ENCODE measurements at places on chromosomes 12 and 14. TPM values are rescaled to one million over a fixed set of nuclear protein-coding genes. Genes with fewer than 3 reads are reported as not detected.

- DNase-seq = peak; percentile 77
- H3K36me3 ChIP-seq = no peaks in the 10 kb centered on the region
- H3K4me3 ChIP-seq = no peak overlapping the region
- H3K27me3 ChIP-seq = no peaks in the 10 kb centered on the region
Observed at GRCh38 chr14:59427653-59428580, 37.3 kb downstream of the GPR135 start.

DNA sequence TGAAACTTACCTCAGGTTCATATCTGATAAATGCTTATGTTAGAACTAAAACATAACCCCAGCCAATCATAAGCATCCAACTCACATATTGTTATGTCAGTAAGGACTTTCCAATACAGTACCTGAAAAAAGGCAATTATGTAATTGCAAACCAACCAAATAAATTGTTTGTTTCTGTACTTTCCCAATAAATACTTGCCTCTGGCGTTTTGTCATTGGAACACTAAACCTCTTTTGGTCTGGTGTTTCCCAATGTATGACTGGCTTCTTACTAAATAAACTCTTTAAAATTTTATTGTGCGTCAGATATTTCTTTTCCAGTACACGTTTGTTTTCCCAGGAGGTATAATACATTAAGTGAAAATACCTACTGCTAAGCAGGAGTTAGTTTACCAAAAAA, 6.7 kb upstream of the PTPRB start:
- H3K27me3 ChIP-seq = no peaks in the 10 kb centered on the region
- H3K4me3 ChIP-seq = no peak overlapping the region
- peaks cover 25% of the 10 kb centered on the region for H3K4me1 ChIP-seq
- H3K27ac ChIP-seq = no peak overlapping the region
- no peak for DNase-seq
- no peaks in the 10 kb centered on the region for H3K36me3 ChIP-seq

DNA sequence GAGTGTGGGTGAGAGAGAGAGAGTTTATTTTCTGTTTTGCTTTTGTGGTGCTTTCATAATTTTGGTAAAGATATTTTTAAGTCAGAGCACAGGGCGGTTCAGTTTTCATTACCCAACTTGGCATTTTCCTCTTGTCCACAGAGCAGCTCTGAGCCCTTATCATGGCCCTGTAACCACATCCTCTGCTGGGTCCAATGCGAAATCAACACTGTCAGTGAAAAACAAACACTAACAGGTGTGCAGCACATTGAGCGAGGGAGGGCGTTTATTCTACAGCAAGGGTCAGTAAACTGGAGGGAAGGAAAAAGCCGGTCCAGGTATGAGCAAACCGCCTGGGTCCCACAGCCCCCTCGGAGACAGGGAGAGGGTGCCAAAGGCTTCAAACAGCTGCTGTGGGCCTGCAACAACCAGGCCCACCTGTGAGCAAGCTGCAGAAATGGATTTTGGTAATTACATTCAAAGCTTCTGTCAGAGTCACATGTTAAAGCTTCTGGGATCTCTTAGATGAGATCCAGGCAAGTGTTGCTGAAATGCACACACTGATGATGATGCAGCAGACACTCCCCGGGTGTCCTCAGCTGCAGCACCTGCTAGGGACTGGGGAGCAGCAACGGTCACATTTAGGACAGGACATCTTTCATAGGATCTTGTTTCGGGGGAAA, 132.7 kb upstream of the DYRK2 start:
- no peak overlapping the region for H3K27ac ChIP-seq
- H3K27me3 ChIP-seq = no peaks in the 10 kb centered on the region
- H3K36me3 ChIP-seq = no peaks in the 10 kb centered on the region
- no peak overlapping the region for H3K4me3 ChIP-seq

SPX gene
- 10.1 TPM for total RNA-seq

GRCh38 chr14:77181603-77182437, at the start of gene TMEM63C:
Gene TMEM63C, plus strand, starts transcription at chr14:77181798. Its CDS starts 37,016 bp downstream, at chr14:77218814.
- no peak for DNase-seq
- H3K4me1 ChIP-seq = peaks cover 7% of the 10 kb centered on the region
- peak within 1 kb of the TSS; percentile 43 for H3K4me3 ChIP-seq
- no peaks in the 10 kb centered on the region for H3K36me3 ChIP-seq

DNA sequence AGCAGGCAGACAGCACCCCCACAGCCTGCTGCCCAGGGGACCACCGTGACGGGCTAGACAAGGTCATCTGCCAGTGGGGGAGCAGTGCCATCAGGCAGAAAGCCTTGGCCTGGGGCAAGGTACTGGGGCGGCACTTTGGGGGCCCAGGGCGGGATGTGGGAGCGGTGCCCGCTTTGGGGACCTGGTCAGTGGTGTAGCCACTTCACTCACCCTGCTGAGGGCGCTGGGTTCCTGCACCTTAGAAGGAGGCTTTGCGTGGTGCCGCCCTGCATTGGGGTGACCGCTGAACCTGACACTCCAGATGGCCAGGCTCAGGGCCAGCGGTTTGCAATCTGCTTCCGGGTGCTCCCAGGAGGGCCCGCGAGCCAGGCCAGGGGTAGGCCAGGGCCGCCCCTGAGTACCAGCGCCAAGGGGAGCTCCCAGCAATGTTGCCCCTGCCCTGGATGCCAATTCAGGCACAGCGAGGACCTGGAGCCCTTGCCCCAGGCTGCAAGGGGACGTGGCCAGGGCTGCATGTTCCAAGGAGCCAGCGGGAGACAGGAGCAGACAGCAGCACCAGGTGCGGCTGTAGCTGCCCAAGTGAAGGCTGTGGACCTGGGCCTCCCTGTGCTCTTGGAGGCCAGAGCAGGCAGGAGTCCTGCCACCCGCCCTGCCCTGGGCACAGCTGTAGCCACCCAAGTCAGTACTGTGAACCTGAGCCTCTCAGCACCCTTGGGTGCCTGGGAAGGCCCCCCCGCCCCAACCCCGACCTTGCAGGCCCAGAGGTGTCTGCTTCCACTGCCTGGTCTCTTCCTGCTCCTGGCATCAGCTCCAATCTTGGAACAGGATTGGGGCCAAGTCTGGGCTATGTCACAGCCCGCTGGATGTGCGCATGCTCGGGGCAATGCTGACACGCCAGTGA, 550.7 kb downstream of the SLC6A15 start:
- H3K27me3 ChIP-seq = no peaks in the 10 kb centered on the region
- H3K4me3 ChIP-seq = no peak overlapping the region
- no peak overlapping the region for H3K27ac ChIP-seq
- H3K4me1 ChIP-seq = no peaks in the 10 kb centered on the region

GRCh38 chr14:90811641-90812040, 4.6 kb downstream of the TTC7B start:
- H3K27ac ChIP-seq = no peak overlapping the region
- H3K4me1 ChIP-seq = peaks cover 35% of the 10 kb centered on the region
- no peak for DNase-seq

LPAR5 gene
- 2.9 TPM for total RNA-seq

GRCh38 chr12:95440401-95440800, 33.6 kb upstream of the METAP2 start:
- peaks cover under 1% of the 10 kb centered on the region for H3K27me3 ChIP-seq
- no peaks in the 10 kb centered on the region for H3K36me3 ChIP-seq
- no peak overlapping the region for H3K27ac ChIP-seq
- no peak overlapping the region for H3K4me3 ChIP-seq

DNA sequence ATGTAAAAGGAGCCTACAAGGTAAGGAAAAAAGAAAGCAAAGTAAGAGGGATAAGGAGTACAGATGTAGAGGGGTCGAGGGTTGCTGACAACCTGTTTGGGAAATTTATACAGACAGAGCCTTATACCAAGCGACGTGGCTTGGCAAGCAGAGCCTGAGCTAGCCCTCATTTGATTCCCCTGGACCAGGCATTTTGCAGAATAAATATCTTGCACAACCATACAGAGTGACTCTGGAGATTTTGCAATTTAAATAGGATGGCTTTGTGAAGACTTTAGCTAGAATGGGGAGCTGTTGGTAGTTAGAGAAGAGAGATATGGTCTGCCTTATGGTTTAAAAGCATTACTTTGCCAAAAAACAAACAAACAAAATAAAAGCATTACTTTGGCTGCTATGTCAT, 11.1 kb upstream of the ANO6 start:
- no peak overlapping the region for H3K27ac ChIP-seq
- no peak overlapping the region for H3K4me3 ChIP-seq
- H3K36me3 ChIP-seq = no peaks in the 10 kb centered on the region
- H3K4me1 ChIP-seq = no peaks in the 10 kb centered on the region
- DNase-seq = no peak

GRCh38 chr12:109982210-109982609, 14.0 kb downstream of the GIT2 start:
- no peak for DNase-seq
- peak overlapping the region; percentile 72 for H3K27ac ChIP-seq
- no peak overlapping the region for H3K4me3 ChIP-seq
- peaks cover 100% of the 10 kb centered on the region for H3K36me3 ChIP-seq
- H3K4me1 ChIP-seq = no peaks in the 10 kb centered on the region
- no peaks in the 10 kb centered on the region for H3K27me3 ChIP-seq

GRCh38 chr14:37816135-37816534, 220.7 kb downstream of the TTC6 start:
- no peaks in the 10 kb centered on the region for H3K36me3 ChIP-seq
- DNase-seq = no peak
- no peak overlapping the region for H3K27ac ChIP-seq
- H3K4me3 ChIP-seq = no peak overlapping the region
- no peaks in the 10 kb centered on the region for H3K27me3 ChIP-seq

DNA sequence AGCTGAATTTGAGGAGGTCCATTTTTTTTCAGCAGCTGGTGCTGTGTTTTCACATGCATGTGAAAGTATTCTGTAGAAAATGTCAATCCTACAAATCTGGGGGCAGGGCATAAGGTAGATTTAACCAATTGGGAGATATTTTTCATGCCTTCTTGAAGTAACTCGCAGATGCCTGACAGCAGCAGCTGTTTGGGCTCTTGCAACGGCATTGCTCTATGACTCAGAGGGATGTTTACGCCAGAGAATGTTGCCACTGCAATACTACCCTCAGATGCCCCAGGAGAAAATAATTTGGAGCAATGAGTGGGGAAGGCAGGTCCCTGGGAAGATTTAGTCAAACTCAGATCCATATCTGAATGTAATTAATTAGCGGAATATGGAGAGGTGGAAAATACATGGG, 42.5 kb upstream of the MYBPC1 start:
- no peaks in the 10 kb centered on the region for H3K4me1 ChIP-seq
- no peaks in the 10 kb centered on the region for H3K27me3 ChIP-seq
- no peak overlapping the region for H3K4me3 ChIP-seq
- H3K27ac ChIP-seq = no peak overlapping the region
- DNase-seq = peak; percentile 16

DNA sequence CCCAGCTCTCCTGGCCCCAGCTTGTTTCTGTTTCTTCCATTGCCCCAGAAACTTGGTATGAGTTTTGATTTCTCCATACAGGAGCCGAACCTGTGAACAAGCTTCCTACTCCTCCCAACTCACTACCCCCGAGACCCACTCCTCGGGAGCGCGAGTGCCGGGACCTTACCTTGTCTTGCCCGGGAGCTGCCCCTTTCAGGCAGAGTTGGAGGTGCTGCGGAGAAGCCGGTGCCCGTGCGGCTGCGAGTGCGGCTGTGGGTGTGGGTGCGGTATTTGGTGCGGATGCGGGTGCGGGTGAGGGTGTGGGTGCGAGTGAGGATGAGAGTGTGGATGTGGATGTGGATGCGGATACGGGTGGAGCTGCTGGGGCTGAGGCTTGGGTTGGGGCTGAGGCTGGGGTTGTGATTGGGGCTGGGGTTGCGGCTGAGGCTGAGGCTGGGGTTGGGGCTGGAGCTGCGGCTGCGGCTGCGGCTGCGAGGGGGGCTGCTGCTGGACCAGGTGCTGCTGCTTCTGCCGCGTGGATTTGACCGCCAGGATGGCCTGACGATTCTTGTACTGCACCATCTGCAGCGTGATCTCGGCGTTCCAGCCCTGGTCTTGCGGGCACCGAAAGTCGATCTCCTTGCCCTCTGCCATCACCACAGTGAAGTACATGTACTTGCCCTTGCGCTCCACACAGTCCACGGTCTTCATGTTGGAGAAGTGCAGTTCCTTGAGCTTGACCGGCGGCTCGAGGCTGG, 1.1 kb downstream of the PHLDA1 start:
- H3K4me3 ChIP-seq = peak overlapping the region; percentile 71
- peak overlapping the region; percentile 93 for H3K27ac ChIP-seq
- H3K36me3 ChIP-seq = peaks cover 19% of the 10 kb centered on the region
- H3K4me1 ChIP-seq = peaks cover 9% of the 10 kb centered on the region

GPR132 gene
- total RNA-seq = 0.80 TPM

- no peak overlapping the region for H3K27ac ChIP-seq
- no peak overlapping the region for H3K4me3 ChIP-seq
Observed at GRCh38 chr14:33019346-33019745, 80.7 kb downstream of the NPAS3 start.

DNA sequence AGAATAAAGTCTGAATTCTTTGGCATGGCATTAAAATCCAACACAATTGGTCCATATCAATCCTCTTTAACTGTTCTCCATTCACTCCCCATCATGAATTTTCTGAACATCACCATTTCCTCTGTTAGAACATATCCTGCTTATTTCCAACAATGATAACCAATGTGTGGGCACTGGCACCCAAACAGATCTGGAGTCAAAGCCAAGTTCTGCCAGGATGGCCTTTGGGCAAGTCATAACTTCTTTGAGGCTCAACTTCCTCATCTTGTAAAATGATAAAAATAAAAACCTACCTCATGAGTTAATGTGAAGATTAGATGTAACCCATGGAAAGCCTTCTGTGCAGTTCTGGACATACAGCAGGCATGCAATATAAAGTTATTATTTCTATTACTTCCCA, 12.5 kb downstream of the PAWR start:
- no peak overlapping the region for H3K4me3 ChIP-seq
- no peaks in the 10 kb centered on the region for H3K36me3 ChIP-seq
- no peaks in the 10 kb centered on the region for H3K27me3 ChIP-seq
- DNase-seq = no peak
- no peaks in the 10 kb centered on the region for H3K4me1 ChIP-seq

SERPINA10 gene
- not detected for total RNA-seq

DNA sequence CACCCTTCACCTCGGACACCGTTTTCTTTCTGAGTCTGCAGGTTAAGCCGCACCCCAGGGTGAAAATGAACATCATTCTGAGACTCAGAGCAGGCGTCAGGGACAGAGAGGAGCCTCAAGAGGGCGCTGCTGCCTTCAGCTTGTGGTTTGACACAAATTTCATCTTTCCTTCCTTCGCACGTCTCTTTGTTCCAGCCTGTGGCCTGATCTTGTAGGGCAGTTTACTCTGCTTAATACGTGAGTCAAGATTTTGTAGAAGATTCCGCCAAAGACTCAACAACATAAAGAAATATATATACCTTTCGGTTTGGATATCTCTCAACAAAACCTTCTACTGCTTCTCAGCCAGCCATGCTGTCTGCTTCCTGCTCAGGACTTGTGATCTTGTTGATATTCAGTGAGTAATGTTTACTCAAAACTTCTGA, 329.3 kb upstream of the OR4E1 start:
- H3K4me1 ChIP-seq = no peaks in the 10 kb centered on the region
- H3K27ac ChIP-seq = no peak overlapping the region
- no peaks in the 10 kb centered on the region for H3K36me3 ChIP-seq
- no peak for DNase-seq
- H3K4me3 ChIP-seq = no peak overlapping the region

WSCD2 gene
- 2.7 TPM for total RNA-seq

GRCh38 chr12:24047326-24047725, 97.9 kb upstream of the SOX5 start:
- no peak for DNase-seq
- no peaks in the 10 kb centered on the region for H3K27me3 ChIP-seq
- H3K4me1 ChIP-seq = peaks cover 12% of the 10 kb centered on the region
- H3K4me3 ChIP-seq = no peak overlapping the region
- H3K36me3 ChIP-seq = no peaks in the 10 kb centered on the region

PAPLN gene
- total RNA-seq = 2.0 TPM

Data from heart right ventricle (tissue), 16 donors.